Stimulated activated CD8-positive, alpha-beta memory T cell treated with anti-CD3 and anti-CD28 coated beads, Interleukin-7, amount 100 ng/mL, for 1 hour (primary cell): ENCODE measurements at places on chromosomes 7 and 10.

DNA sequence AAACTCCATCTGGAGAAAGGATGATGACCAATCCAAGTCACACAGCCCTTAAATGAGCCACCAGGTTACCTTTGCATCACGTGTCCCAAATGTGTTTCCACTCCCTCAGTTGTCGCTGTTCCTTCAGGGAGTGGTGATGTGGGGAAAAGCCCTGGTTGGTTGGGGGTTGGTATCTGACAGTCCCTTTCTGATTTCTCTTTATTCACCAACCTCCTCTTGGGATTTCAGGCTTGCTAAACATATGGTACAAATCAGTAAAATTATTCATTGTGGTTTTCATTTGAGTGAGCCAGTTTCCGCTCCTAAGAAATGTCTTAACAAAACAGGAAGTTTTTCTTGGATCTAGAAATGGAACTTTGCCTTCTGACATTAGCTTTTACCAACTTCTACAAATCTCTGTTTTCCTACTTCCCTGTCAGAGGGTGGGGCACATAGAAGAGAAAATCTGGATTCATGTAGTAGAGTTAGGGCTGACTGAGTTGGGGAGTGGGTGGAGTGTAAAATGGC is 40.0 kb upstream of the KMT2E start:
- DNase-seq, result no peak

DNA sequence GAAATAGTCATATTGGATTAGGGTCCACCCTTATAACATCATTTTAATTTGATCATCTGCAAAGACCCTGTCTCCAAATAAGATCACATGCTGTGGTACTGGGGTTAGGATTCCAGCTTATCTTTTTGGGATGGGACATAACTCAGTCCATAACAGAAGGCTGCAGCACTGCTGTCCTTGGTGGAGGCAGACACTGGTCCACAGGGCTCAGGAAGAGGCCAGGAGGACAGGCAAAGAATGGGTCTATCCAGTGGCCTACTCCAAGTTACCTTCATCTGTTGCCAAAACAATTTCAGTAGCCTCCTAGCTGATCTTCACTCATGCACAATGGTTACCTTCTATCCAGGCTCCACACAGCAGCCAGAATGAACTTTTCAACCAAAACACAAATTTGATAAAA is 387.0 kb downstream of the GRID1 start:
- DNase-seq, result no peak

- no peak for DNase-seq
These were observed 137.8 kb downstream of the CHRM2 start for GRCh38 chr7:137006293-137006692.

- DNase-seq, result no peak
These were observed 50.2 kb downstream of the ADCY1 start for GRCh38 chr7:45624392-45624760.

GRCh38 chr10:116720241-116720643 is 22.1 kb downstream of the HSPA12A start:
- DNase-seq, result no peak

DNA sequence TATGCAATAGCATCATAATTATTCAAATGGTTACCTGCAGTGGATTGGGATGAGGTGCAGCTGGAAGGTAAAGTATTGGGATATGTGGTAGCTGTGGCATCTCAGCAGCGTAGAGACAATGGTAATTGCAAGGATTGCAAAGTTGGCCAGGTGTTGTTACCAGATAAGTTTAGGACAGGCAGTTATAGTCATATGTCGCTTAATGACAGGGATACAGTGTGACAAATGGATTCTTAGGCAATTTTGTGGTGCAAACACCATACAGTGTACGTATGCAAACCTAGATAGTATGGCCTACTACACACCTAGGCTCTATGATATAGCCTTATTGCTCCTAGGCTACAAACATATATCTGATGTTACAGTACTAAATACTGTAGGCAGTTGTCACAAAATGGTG is 163.5 kb upstream of the LYZL2 start:
- DNase-seq, result no peak

DNA sequence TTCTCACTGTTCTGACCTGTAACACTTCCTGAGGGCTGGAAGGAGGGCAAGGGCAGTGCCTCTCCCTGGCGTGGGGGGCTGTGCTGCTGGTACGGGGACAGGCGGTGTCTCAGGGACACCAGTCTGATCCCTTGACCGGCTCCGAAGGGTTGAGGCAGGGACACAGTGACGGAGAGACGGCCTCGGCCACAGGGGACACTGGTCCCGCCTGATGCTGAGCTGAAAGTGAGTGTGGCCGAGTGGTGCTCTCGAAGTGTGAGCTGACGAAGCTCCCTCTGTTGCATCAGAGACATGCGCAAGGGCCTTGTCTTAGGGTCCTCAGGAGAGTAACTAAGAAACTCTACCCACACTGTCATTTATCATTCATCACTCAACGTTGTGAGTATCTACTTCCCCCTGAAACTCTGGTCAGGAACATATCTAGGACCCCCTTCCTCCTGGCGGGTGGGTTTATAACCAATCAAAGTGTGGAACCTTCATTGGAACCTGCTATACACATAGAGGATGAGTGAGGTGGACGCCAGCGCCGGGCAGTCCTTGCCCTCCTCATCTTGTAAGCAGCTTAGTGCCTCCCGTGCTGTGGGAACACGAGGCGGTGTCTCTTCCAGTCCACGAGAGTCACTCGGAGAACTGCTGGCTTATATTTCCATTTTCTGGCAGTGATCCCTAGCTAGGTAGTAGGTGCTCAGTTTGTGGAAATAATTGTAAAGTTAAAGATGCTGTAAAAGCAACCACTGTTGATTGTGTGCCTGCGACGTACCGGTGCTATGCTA is 283.1 kb downstream of the DNAJB6 start:
- no peak for DNase-seq

DNA sequence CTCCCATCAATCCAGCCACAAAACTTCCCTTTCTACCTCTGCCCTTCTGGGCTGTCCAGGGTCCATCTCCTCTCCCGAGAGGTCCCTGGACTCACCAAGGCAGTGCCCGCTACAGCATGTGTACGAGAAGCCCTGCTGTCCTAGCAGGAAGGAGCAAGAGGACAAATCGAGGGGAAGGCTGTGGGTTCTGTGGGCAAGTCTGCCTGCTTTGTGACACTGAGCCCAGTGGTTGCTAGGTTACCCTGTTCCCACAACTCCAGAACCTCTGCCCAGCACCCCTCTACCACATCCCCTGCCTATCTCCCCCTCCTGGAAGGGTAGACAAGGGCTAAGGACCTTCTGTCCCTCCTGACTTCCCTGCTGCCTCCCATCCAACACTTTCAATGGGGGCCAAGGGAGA is at the start of gene TBATA:
Gene TBATA, minus strand, starts transcription at position 188 of the 400 bp plus-strand sequence. CDS start 1,998 bp downstream, outside the sequence.
- no peak for DNase-seq

DNA sequence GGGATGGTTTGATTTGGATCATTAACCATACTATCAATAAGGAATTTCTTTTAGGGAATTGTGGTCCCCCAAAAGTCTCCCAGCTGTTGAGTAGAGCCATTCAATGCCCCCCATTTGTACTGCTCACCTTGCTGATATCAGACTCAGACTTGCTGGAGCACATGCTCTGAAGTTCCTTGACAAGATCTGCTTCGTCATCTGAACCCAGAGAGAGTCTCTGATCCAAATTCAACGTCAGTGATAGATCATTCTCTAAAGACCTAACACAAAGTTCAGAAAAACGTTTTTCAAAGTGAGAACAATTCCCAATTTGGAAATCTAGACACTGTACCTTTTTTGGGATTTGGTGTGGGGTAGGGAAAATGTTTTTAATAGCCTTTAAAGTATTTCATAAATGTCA is 153.9 kb downstream of the CTTNBP2 start:
- no peak for DNase-seq
